Lung (tissue), 17 donors: ENCODE measurements at places on chromosomes 11 and 22. TPM values are rescaled to one million over a fixed set of nuclear protein-coding genes. Genes with fewer than 3 reads are reported as not detected.

APOA4 gene
- total RNA-seq = not detected

SLC25A18 gene
- total RNA-seq = 1.3 TPM

LARGE1 gene
- 27.2 TPM for total RNA-seq

RIBC2 gene
- total RNA-seq = 7.0 TPM

MPZL3 gene
- 22.6 TPM for total RNA-seq

KRTAP5-10 gene
- total RNA-seq = not detected

HPX gene
- 2.3 TPM for total RNA-seq

TRMU gene
- total RNA-seq = 39.2 TPM

TYR gene
- not detected for total RNA-seq

RAB3IL1 gene
- total RNA-seq = 10.9 TPM

PRG3 gene
- total RNA-seq = not detected

CNTN5 gene
- 0.80 TPM for total RNA-seq

SULT4A1 gene
- not detected for total RNA-seq

MGAT3 gene
- total RNA-seq = 19.4 TPM

TUB gene
- total RNA-seq = 8.5 TPM

ELMOD1 gene
- total RNA-seq = 1.1 TPM

AQP11 gene
- total RNA-seq = 0.74 TPM

PCNX3 gene
- total RNA-seq = 53.8 TPM

IRAG1 gene
- 17.0 TPM for total RNA-seq

ACRV1 gene
- not detected for total RNA-seq

DCPS gene
- total RNA-seq = 10.7 TPM

XKR3 gene
- total RNA-seq = not detected

RAG1 gene
- 1.1 TPM for total RNA-seq

RPL27A gene
- 673 TPM for total RNA-seq

SYT13 gene
- 6.2 TPM for total RNA-seq

FAM180B gene
- total RNA-seq = 0.34 TPM

WNT11 gene
- 31.3 TPM for total RNA-seq

TMA7B gene
- total RNA-seq = 0.57 TPM

CBX6 gene
- 14.6 TPM for total RNA-seq

DGKZ gene
- total RNA-seq = 63.2 TPM

SLC22A9 gene
- total RNA-seq = not detected

ATF4 gene
- total RNA-seq = 390 TPM

TRPM5 gene
- total RNA-seq = 0.20 TPM
